ENCODE measurements at places on chromosomes 4 and X.

GRCh38 chr4:53315300-53315699 lies 50.6 kb downstream of the SCFD2 start:
- no peak for DNase-seq

DNA sequence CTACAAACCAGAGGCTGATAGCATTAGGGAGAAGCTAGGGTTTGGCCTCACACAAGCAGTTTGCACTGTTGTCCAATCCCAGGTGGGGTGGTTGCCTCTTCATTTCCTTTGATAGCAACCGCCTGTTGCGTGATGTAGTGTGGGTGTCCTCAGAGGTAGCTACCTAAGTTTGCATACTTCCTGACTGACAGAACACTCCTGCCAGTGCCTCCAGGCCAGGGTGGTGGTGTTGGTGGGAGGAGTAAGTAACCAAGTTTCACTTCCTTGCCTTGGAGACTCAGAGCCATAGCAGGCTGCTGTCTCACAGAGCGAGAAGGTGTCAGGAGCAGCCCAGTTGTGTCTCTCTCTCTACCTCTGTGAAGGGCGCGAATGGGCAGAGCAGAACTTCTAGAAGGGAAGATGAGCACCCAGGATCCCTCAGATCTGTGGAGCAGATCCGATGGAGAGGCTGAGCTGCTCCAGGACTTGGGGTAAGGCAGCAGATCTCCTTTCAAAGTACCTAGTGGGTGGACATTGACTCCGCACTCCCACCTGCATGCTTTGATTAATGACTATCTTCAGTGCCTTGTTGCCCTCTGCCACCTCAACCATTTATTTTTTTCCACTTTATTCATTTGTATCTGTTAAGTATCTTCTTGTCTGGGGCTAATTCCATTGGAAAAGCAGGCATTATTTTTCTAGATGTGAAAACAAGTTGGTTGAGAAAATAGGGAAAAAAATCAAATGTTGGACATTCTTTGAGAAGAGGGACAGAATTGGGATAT lies at the start of gene DAPP1:
DAPP1 (plus strand) TSS at position 283 of the 764 bp plus-strand sequence; CDS start at position 370, 87 bp downstream.
- DNase-seq = no peak

DNA sequence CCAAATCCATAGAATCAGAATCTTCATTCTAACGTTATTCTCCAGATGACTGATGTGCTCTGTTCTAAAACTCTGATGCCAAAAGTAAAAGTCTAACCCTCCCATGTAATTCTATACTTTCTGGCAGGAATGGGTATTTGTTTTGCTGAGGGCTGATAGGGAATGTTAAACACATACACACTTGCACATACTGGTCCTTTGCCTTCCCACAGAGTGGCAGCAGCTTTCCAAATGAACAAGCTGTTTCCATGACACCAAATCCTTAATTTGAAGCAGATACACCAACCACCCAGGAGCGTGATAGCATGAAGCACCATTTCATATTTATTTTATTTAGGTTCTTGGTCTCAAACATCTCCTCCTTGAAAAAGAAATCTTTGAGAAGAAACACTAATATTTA lies 155.5 kb upstream of the PRDX4 start:
- DNase-seq = peak; percentile 21

GRCh38 chr4:163395758-163396157 lies 52.1 kb downstream of the NPY5R start:
- no peak for DNase-seq

DNA sequence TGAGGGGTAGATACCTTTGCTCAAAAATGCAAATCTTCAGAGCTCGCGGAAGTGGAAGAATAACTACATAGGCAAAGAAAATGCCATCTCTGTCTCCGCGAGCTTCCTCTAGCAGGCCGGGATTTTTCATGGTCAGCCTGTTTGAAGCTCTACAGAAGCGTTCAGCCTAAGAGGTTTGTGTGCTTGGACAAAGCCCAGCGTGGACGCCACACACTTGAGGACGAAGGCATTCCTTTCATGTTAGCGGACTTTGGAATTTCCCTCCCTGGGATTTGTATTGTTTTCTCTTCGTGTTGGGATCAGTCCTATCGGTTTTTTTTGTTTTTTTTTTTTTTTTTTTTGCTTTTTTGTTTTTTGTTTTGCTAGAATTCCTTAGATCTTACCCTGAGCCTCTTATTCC lies 53.7 kb downstream of the SMIM31 start:
- no peak for DNase-seq

GRCh38 chr4:7812921-7813320 lies 126.7 kb downstream of the AFAP1 start:
- no peak for DNase-seq

GRCh38 chrX:69028006-69028760 lies 137.1 kb downstream of the PJA1 start:
- DNase-seq = no peak

- DNase-seq = no peak
Observed at GRCh38 chr4:185374573-185374972, 21.2 kb downstream of the LRP2BP start.

DNA sequence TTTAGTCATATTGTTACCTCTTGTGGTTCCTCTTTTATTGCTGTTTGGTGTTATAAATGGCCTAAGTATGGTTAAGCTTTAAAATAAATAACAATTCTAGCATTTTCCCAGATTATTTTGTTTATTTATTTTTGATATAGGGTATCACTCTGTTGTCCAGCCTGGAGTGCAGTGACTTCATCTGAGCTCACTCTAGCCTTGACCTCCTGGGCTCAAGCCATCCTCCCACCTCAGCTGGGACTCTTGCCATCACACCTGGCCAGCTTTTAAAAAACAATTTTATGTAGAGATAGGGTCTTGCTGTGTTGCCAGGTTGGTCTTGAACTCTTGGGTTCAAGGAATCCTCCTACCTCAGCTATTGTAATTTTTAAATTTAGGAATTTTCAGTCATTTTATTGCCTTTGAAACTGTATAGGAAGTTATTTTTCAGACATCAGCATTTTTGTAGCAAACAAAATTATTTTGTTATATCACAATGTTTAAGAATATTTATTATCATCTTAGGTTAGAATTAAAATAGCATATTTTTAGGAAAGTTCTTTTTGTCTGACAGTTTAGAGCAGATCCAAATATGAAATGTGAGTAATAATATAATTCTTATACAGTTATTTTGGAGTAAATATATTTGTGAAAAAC lies 66.3 kb upstream of the RHOH start:
- DNase-seq = no peak
